Calu3 (cell line): ENCODE measurements at places on chromosomes 5 and 9. TPM values are rescaled to one million over a fixed set of nuclear protein-coding genes. Genes with fewer than 3 reads are reported as not detected.

STXBP1 gene
- 5.9 and 7.5 TPM in 2 replicates for total RNA-seq

CA9 gene
- 0.64 and 0.76 TPM in 2 replicates for total RNA-seq

NR5A1 gene
- 0.12 TPM in 1 of 2 replicates, not detected in the other for total RNA-seq

WDR38 gene
- not detected in 2 replicates for total RNA-seq

CER1 gene
- not detected in 2 replicates for total RNA-seq

UBAP1 gene
- 29.4 and 30.7 TPM in 2 replicates for total RNA-seq

TLX3 gene
- total RNA-seq = 6.0 and 6.5 TPM in 2 replicates

SOX30 gene
- 0.09 TPM in 1 of 2 replicates, not detected in the other for total RNA-seq

RGS3 gene
- 61.8 and 68.3 TPM in 2 replicates for total RNA-seq

DNA sequence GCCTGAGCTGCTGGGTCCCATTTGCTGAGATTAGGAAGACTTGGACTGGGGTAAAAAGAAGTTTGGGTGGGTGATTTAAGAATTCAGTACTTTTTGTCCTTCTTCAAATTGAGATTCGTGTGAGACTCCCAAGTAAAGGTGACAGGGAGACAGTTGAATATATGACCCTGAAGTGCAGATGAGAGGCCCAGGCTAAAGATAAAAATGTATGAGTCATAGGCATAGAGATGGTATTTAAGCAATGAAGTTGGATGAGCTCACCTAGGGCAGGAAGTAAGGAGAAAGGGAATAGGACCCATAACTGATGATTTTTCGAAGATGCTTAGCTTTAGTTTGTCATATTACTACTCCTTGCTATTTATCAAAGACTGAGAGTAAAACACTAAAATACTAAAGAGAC, 255.9 kb upstream of the ADRA1B start:
- H3K4me1 ChIP-seq = peaks cover 17% of the 10 kb centered on the region
- H3K36me3 ChIP-seq = no peaks in the 10 kb centered on the region
- H3K27me3 ChIP-seq = no peaks in the 10 kb centered on the region
- H3K27ac ChIP-seq = no peak overlapping the region

GRCh38 chr9:93517331-93517730, 59.1 kb upstream of the PHF2 start:
- no peak overlapping the region for H3K4me3 ChIP-seq
- H3K36me3 ChIP-seq = peaks cover 17% of the 10 kb centered on the region
- H3K27me3 ChIP-seq = no peaks in the 10 kb centered on the region
- H3K4me1 ChIP-seq = no peaks in the 10 kb centered on the region
- DNase-seq = no peak

DNA sequence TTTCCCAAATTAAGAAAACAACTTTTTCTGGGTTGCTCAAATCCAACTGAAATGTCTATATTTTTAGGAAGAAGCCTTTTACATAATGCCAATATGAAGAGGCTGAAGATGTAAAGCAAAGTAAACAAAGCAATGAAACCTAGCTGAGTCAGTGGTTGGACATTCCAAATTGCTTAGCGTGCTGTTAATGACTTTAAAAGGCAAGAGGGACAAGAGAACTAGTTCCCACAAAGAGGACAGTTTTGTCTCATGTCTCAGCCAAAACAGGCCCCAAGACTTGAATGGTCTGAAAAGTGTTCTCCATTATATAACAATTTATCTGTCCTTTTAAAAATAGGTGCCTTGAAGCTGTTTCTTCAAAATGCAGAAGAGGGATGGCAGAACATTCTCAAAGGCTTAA, 407.0 kb downstream of the ENC1 start:
- no peaks in the 10 kb centered on the region for H3K36me3 ChIP-seq
- no peak overlapping the region for H3K4me3 ChIP-seq
- DNase-seq = no peak
- H3K4me1 ChIP-seq = peaks cover 54% of the 10 kb centered on the region

GRCh38 chr9:136079916-136080246, 15.2 kb downstream of the NACC2 start:
- H3K27me3 ChIP-seq = no peaks in the 10 kb centered on the region
- H3K4me3 ChIP-seq = no peak overlapping the region
- peaks cover 13% of the 10 kb centered on the region for H3K36me3 ChIP-seq
- no peaks in the 10 kb centered on the region for H3K4me1 ChIP-seq

- H3K27me3 ChIP-seq = peaks cover 75% of the 10 kb centered on the region
- no peaks in the 10 kb centered on the region for H3K4me1 ChIP-seq
- H3K36me3 ChIP-seq = no peaks in the 10 kb centered on the region
- no peak for DNase-seq
These were observed 122.6 kb downstream of the SAXO1 start for GRCh38 chr9:18910435-18910834.

- H3K4me3 ChIP-seq = no peak overlapping the region
- H3K27ac ChIP-seq = no peak overlapping the region
- peaks cover 46% of the 10 kb centered on the region for H3K4me1 ChIP-seq
- DNase-seq = no peak
- H3K27me3 ChIP-seq = no peaks in the 10 kb centered on the region
These were observed 59.3 kb downstream of the TRIO start for GRCh38 chr5:14202462-14202861.

- H3K4me1 ChIP-seq = no peaks in the 10 kb centered on the region
- no peak overlapping the region for H3K27ac ChIP-seq
- H3K4me3 ChIP-seq = no peak overlapping the region
- no peak for DNase-seq
These were observed 68.0 kb upstream of the HSPA9 start for GRCh38 chr5:138643040-138643791.

- H3K4me1 ChIP-seq = peaks cover 44% of the 10 kb centered on the region
- no peak overlapping the region for H3K27ac ChIP-seq
- peaks cover 4% of the 10 kb centered on the region for H3K36me3 ChIP-seq
- H3K4me3 ChIP-seq = no peak overlapping the region
- peaks cover 64% of the 10 kb centered on the region for H3K27me3 ChIP-seq
- no peak for DNase-seq
These were observed 10.2 kb upstream of the IL12B start for GRCh38 chr5:159340511-159340910.

GRCh38 chr5:14195588-14195987, 52.4 kb downstream of the TRIO start:
- no peaks in the 10 kb centered on the region for H3K27me3 ChIP-seq
- peaks cover 38% of the 10 kb centered on the region for H3K4me1 ChIP-seq
- H3K27ac ChIP-seq = no peak overlapping the region
- no peak overlapping the region for H3K4me3 ChIP-seq
- H3K36me3 ChIP-seq = peaks cover 5% of the 10 kb centered on the region
- DNase-seq = no peak

- H3K4me1 ChIP-seq = no peaks in the 10 kb centered on the region
- no peak overlapping the region for H3K27ac ChIP-seq
- no peak for DNase-seq
- no peak overlapping the region for H3K4me3 ChIP-seq
- no peaks in the 10 kb centered on the region for H3K27me3 ChIP-seq
- H3K36me3 ChIP-seq = no peaks in the 10 kb centered on the region
These were observed 26.7 kb downstream of the SRFBP1 start for GRCh38 chr5:121988488-121988887.

DNA sequence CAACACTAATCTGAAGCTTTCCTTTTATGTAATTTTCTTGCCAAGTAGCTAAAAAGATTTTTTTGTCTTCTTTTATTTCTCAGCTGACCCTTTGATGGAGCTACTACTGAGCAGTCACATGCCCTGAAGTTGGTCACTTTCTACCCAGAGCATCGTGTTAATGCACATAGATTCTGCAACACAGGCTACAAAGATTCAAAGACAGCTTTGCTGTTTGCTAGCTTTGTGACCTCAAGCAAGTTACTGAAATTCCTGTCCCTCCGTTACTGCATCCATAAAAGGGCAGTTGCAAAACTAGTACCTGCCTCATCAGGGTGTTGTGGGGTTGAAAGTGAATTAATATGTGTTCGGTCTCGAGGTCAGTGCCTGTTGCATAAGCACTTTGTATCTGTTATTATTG, 179.9 kb downstream of the GAS1 start:
- peaks cover 27% of the 10 kb centered on the region for H3K4me1 ChIP-seq
- peak; percentile 2 for DNase-seq
- H3K36me3 ChIP-seq = peaks cover 6% of the 10 kb centered on the region
- no peaks in the 10 kb centered on the region for H3K27me3 ChIP-seq
- peak overlapping the region; percentile 85 for H3K27ac ChIP-seq
- H3K4me3 ChIP-seq = no peak overlapping the region

GRCh38 chr5:32812399-32812798, 101.3 kb downstream of the NPR3 start:
- H3K27me3 ChIP-seq = no peaks in the 10 kb centered on the region
- no peaks in the 10 kb centered on the region for H3K4me1 ChIP-seq
- H3K36me3 ChIP-seq = no peaks in the 10 kb centered on the region
- DNase-seq = peak; percentile 24
- no peak overlapping the region for H3K27ac ChIP-seq

DNA sequence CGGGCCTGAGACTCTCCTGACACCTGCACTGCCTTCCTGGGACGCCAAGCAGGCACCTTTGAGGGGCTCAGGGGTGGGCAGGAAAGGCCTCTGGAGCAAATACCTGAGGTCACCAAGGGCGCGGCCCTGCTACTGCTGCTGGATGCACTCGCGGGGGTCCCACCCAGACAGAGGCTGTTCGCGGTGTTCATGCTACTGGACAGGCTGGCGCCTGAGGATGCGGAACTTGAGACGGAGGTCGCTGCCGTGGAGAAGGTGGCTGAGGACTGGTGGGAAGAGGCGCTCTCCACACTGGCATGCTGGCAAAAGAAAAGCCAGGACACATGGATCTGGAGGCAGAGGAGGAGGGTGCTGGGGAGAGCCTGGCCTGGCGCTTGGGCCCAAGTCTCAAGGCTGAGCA, 110.7 kb downstream of the UBE2R2 start:
- H3K4me3 ChIP-seq = no peak overlapping the region
- H3K27me3 ChIP-seq = no peaks in the 10 kb centered on the region
- peaks cover 62% of the 10 kb centered on the region for H3K36me3 ChIP-seq

- H3K4me1 ChIP-seq = peaks cover 34% of the 10 kb centered on the region
- H3K4me3 ChIP-seq = peak overlapping the region; percentile 43
- H3K27me3 ChIP-seq = no peaks in the 10 kb centered on the region
- peak overlapping the region; percentile 82 for H3K27ac ChIP-seq
- DNase-seq = peak; percentile 67
- no peaks in the 10 kb centered on the region for H3K36me3 ChIP-seq
These were observed 247.4 kb upstream of the RASA1 start for GRCh38 chr5:87020099-87020934.
